ENCODE measurements at places on chromosomes 11 and 22. TPM values are rescaled to one million over a fixed set of nuclear protein-coding genes. Genes with fewer than 3 reads are reported as not detected.

Gene LSP1
- 7.9 TPM for polyA plus RNA-seq

DNA sequence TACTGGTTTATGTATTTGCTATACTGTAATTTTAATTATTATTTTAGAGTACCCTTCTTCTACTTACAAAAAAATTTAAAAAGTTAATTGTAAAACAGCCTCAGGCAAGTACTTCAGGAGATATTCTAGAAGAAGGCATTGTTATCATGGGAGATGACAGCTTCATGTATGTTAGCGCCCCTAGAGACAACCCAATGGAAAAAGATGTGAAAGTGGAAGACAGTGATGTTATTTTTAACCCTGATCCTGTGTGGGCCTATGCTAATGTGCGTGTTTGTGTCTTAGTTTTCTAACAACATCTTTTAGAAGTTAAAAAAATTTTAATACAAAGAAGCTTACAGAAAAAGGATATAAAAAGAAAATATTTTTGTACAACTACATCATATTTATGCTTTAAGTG, 205.0 kb downstream of the FAM76B start:
- no peak for DNase-seq

- no peak for DNase-seq
Observed at GRCh38 chr11:96213500-96213899, 129.5 kb downstream of the MAML2 start.

DNA sequence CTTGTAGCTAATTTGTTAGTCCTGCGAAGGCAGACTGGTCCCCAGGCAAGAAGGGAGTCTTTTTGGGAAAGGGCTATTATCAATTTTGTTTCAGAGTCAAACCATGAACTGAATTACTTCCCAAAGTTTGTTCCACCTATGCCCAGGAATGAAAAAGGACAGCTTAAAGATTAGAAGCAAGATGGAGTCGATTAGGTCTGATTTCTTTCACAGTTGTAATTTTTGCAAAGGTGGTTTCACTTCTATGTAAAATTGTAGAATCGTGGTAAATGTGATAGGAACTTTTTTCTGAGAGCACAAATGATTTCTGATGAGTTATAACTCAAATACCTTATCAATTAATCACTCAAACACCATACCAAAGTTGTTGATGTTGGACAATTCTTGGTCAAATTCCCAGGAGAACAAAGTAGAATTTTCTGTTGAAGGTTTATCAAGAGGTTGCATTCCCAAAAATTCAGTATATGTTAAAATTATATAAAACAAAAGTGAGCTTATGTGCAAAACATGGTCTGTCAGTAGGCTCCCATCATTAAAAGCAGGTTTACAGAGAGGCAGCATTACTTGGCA, 2.9 kb upstream of the CTSC start:
- no peak for DNase-seq

DNA sequence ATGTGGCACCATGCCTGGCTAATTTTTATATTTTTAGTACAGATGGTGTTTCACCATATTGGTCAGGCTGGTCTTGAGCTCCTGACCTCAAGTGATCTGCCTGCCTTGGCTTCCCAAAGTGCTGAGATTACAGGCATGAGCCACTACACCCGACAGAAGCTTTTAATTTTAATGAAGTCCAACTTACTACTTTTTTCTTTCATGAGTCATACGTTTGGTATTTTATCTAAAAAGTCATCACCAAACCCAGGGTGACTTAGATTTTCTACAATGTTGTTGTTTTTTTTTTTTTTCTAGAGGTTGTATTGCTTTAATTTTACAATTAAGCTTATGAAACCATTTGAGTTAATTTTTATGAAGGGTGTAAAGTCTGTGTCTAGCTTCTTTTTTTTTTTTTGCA, 34.9 kb downstream of the JRKL start:
- no peak for DNase-seq
